HepG2 (cell line): ENCODE measurements at places on chromosomes 1 and 21.

- no peak for DNase-seq
These were observed 805 bp downstream of the NRIP1 start for GRCh38 chr21:15063814-15064575.

GRCh38 chr1:38084700-38085099 is 38.1 kb upstream of the POU3F1 start:
- no peak for DNase-seq

GRCh38 chr1:56584910-56585528 is 5.7 kb upstream of the PLPP3 start:
- DNase-seq = peak; percentile 66

DNA sequence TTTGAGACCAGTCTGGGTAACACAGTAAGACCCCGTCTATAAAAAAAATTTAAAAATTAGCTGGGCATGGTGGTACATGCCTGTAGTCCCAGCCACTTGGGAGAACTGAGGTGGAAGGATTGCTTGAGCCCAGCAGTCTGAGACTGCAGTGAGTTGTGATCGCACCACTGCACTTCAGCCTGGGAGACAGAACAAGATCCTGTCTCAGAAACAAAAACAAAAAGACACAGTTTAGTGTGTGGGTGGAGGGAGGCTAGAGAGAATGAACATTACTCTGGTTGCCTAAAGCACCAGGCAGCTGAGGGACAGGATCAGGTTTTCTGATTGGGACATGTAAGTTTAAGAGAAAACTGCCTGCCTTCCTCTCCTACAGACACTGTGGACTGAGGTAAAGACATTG is 42.3 kb downstream of the VAMP4 start:
- DNase-seq = no peak

DNA sequence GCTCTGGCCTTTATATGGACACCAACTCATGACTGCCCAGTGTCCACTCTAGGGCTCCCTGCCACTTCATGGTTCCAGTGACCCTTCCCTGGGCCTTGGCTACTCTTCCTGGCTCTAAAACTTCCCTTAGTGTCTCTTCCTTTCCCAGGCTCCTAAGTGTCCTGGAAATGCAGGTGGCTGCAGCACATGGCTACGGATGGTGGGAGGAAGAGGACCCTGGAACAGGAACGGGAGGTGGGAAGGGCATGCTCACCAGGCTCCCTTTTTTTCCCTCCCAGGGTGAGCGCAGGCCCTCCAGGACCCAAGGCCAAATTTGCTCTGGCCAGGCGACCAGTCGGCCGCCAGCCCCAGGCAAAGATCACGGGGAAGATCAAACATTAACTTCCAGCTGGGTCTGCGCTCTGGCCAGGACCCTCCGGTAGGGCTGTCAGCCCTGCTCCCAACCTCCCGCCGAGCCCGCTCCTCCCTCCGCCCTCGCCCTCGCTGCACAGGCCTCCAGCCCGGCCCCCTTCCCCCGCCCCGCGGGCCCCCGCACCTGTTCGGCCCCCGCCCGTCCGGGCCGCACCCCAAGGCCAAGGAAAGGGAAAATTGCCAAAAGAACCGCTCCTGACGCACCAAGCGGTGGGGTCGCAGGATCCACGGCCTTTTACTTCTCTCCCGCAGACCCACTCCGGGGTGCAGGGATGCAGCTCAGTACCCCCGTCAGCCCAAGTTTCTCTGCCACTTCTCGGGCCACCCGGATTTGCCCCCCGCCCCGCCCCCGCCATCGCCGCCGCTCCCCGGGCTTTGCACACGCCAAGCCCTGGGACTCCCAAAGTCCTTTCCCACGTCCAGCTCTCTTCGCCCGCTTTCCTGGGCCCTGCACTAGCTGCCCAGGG is 894 bp downstream of the TCEA3 start:
- peak; percentile 85 for DNase-seq

GRCh38 chr1:178933709-178934490 is 63.0 kb upstream of the ANGPTL1 start:
- no peak for DNase-seq

- DNase-seq = no peak
These were observed 44.1 kb downstream of the CAPZB start for GRCh38 chr1:19441048-19441780.

DNA sequence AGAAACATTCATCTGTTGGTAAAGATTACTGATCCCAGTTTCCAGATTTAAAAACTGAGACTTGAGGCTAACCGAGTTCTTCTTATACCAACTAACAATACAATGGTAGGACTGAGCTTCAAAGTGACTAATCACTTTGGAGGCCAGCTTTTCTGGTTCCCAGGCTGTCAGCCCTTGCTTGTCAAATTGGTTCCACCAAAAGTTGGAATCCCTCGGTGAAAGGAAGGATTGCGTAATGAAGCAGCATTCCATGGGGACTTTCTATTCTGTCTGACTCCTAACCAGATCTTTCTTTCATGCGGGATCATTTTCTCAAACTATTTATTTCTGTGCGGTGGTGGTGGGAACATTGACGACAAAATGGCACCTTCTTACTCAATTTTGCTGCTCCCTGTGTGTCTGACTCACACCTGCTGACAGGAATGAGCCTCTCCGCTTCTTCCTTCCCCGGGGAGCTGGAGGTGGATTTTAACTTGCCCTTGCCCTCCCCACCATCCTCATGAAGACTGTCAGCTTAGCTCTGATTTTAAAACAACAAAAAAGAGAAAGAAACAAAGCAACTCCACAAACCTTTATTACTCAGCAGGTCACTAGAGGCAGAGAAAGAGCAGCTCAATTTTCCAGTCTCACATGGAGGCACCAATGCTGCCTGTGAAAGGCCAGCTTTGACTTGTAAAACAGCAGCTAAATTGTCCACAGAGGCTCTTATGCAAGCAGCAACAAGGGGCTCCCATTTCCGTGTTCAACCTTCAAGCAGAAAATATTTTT is 32.9 kb upstream of the RASAL2 start:
- DNase-seq = peak; percentile 43

GRCh38 chr1:8217011-8217711 is 100.8 kb upstream of the SLC45A1 start:
- DNase-seq = no peak

DNA sequence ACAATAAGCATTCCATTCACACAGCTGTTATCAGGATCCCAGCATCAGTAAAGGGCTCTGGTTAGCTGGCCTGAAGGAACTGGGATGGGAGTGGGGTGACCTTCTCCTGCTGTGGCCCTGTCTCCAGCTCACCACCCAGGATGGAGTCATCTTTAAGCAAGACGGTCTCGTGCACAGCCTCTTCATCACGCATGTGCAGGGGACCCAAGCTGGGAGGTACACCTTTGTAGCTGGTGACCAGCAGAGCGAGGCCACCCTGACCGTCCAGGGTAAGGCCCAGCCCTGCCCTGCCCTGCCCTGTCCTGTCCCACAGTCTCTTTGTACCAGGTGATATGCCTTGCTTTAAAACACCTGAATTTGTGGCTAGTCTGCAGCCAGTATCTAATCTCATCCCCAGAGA is 24.3 kb downstream of the IGFN1 start:
- DNase-seq = no peak

GRCh38 chr1:179079113-179079761 is 2.6 kb upstream of the TOR3A start:
- DNase-seq = peak; percentile 64

- no peak for DNase-seq
These were observed 26.9 kb upstream of the KCNE2 start for GRCh38 chr21:34336756-34337391.

GRCh38 chr1:155277902-155278688 is 832 bp downstream of the HCN3 start:
- DNase-seq = peak; percentile 51

DNA sequence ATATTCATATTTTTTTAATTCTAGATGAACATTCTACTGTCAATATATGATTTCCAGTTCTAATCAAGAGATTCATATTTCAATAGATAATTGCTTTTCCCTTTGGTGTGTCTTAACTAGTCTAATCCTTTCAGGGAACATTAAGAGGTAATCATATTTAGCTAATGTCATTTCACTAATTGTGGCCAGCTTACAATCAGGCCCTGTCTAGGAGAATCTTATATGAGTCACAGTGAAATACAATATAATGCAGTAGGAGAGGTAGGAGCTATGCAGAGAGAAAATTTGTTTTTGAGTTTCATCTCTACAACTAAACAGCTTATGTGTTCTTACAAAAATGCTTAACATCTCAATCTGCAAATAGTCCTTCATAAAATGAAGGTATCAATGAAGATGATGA is 85.9 kb downstream of the DPYD start:
- DNase-seq = no peak

GRCh38 chr1:157505481-157506272 is 46.6 kb downstream of the FCRL5 start:
- peak; percentile 57 for DNase-seq

- DNase-seq = peak; percentile 81
These were observed 26.8 kb upstream of the BACH1 start for GRCh38 chr21:29271927-29272333.

DNA sequence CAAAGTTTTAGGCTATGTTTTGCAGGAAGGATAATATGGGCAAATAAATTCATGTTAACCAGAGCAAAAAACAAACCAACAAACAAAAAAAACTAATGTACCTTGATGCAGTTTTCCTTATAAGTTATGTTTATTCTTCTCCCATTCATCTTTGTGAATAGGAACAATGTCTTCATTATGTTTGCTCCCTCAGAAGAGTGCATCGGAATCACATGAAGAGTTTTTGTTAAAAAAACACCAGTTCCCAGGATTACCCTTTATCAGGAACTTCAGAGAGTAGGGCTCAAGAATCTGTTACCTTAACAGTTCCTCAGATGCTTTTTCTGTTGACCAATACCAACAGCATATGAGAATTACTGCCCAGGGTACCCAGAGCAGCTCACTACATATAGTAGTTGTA is 14.6 kb upstream of the PRRC2C start:
- no peak for DNase-seq

DNA sequence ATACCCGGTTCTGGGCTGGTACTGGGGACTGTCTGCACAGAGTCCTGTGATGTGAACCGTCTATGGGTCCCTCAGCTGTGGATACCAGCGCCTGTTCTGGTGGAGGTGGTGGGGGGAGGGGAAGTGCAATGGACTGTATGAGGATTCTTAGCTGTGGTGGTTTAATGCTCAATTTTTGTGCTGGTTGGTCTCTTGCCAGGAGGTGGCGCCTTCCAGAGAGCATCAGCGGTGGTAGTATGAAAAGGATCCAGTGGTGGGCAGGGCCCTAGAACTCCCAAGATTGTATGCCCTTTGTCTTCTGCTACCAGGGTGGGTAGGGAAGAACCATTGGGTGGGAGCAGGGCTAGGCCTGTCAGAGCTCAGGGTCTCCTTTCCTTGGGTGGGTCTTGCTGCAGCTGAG is 89.4 kb upstream of the B3GALT2 start:
- DNase-seq = no peak

- no peak for DNase-seq
These were observed 25.6 kb upstream of the VAV3 start for GRCh38 chr1:107990606-107991005.

DNA sequence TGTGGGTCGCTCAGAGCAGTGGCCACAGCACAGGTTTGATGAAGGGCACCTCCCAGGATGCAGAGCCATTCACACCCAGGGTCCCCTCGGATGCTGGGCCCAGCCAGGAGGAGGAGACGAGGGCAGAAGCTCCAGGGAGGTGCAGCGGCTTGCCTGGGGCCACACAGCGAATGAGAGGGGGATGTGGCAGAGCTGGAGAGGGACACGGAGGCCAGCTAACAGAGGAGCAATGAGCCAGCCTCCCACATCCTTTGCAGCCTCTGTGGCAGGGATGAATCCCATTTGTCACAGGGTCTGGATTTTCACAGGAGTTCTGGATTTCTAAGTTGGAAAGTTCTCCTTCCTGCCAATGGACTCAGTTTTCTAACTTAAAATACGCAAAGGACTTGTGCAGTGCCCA is 35.9 kb downstream of the CHD5 start:
- DNase-seq = no peak

DNA sequence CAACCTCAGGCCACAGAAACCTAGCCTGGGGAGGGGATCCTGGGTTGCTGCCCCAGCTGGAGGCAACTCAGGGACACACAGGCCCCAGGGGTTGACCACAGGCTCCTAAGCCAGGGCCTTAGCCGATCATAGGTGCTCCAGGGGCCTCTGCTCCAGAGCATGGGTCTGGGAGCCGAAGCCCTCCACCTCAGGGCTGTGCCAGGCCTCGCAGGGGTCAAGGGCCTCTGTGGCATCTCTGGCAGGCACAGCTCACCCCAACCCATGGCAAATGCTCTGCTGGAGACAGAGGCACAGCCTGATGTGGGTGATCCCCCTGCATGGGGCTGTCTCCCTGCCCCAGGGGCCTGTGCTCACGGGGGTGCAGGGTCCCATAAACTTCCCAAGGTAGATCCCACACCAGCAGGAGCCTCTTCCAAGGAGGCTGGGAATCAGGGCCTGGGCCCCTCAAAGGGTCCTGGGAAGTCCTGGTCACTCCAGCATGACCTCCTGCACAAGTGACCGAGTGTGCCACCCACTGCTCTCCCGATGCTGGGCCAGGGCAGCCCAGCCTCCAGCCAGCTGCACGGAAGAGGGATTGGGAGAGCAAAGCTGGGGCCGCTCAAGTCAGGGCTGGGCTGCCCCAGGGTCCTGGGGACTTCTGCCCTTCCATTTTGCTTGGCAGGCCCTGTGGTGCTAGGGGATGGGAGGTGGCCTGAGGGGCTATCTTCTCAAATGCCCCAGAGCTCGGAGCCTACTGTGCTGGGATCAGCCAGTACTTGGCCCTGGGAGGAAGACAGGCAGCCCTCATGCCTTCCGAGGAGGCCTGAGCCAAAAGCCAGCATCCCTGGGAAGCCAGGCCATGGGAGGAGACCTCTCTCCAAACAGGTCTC is 22.2 kb upstream of the PRSS38 start:
- DNase-seq = no peak

- DNase-seq = peak; percentile 89
These were observed 395 bp upstream of the ENO1 start for GRCh38 chr1:8878698-8879463.

- DNase-seq = no peak
These were observed 46.8 kb upstream of the EDEM3 start for GRCh38 chr1:184801503-184801902.

- DNase-seq = peak; percentile 19
These were observed 53.2 kb upstream of the MRPS6 start for GRCh38 chr21:34020005-34020847.

DNA sequence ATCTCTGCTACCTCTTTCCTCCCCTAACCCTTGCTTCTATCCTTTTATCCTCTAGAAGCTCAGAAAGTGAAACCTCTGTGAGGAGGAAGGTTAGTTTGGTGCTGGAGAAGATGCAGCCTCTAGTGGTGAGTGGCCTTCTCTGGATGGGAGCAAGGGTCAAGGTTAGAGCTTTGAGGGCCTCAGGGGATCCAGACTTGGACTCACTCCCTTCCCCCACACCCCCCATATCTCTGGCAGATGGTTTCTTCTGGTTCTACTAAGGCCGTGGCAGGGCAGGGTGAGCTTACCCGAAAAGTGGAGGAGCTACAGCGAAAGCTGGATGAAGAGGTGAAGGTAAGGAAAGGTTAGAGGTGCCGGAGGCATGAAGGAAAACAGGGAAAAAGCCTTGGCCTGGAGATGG is 9.2 kb downstream of the CGN start:
- no peak for DNase-seq

DNA sequence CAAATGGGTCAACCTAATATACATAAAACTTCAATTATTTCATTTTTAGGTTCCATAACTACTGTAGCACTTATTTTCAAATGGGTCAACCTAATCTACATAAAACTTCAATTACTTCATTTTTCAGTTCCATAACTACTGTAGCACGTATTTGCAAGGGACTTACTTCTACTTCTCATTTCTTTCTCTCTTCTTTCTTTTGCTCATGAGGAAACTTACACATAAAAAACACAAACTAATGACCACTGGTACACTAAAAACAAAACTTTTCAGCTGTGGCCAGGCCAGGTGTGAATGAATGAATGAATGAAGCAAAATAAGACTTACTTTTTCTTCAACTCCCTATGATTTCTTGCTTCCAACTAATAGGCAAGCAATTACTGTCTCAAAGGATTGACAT is 11.7 kb downstream of the SYDE2 start:
- DNase-seq = no peak
